ENCODE measurements at places on chromosomes 2 and 18.

GRCh38 chr18:58515175-58515775 is 113.6 kb downstream of the ALPK2 start:
- no peak for DNase-seq

DNA sequence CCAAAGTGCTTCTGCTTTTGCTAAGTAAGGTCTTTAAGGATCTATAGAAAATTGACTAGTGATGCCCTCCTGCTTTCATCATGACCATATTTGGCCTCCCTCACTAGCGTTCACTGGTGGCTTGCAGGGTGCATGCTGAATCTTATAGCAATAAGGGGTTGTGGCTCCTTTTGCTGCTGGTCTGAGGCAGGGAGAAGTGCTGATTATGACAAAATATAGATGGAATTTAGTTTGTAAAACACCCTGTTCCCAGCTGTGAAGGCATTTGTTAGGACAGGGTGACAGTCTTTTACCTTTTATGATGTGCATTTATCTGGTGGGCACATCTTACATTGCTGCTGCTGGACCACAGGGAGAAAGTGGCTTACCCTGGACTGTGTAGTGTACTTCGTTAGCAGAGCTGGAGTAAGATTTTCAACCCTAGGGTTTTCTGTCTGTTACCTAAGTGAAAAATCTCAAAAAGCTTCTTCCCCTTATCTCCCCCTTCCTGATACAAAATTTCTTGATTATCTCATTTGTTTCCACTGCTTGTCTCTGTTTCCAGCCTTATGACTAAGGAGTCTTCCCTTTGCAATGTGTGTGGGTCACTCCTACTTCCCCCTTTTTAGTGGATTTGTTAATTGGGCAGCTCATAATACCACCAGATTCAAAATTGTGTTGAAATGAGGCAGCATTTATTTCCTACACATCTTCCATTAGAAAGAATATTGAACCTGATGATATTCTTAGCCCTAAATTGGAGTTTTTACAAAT is 21.2 kb upstream of the RPL37A start:
- no peak for DNase-seq

DNA sequence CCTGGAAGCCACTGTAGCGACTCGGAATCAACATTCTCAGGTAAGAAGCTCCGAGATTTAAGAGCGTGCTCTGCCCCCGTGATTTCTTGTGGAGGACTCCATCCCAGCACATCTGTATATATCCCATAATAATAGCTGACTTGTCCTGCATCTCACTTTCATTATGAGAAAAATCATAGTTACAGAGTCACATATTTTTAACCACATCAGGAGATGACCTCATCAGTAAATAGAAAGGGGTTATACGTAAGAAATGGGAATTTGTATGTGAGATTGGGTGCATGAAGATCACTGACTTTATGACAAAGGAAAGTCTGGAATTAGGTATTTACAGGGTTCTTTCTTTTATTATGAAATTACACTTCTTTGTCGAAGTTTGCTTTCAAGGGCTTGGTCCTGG is 16.4 kb upstream of the TMEM18 start:
- no peak for DNase-seq

- no peak for DNase-seq
Measured at GRCh38 chr18:70420146-70420898, 131.5 kb downstream of the SOCS6 start.

- no peak for DNase-seq
Measured at GRCh38 chr2:236717120-236717519, 147.5 kb downstream of the ACKR3 start.

DNA sequence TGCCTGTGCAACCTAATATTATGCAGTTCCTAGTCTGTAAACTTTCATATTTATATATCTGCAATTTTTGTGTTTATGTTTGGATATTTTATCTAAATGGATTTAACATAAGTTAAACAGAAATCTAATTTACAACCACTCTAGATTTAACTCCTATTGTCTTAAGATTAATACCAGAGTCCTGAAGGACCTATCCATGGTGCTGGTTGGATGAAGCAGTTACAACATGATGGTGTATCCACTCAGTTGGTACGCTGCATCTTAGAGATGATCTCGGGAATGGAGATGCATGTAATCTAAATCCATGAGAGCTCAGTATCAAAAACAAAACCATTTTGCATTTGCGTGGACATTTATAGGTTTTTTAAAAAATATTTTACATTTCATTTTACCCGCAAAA is 745.9 kb upstream of the SLC8A1 start:
- DNase-seq = no peak

DNA sequence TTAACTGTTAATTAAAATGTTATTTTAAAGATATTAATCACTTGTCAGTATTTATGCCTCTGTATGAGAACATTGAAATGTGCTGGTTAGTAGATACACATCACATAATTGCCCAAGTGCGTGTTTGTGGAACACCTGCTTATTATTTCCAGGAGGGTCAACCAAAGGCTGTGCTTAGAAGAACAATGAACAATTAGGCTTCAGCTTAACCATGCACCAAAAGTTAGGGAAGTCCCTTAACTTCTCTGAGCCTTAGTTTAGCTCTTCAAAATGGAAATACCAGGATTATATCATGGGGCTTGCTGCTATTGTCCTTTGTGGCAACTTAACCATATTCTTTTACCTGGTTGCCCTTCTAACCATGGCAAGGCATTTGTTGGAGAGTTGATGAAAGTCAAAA is 43.0 kb upstream of the PLA2R1 start:
- DNase-seq = no peak

- DNase-seq = no peak
Measured at GRCh38 chr18:74453642-74454198, 3.4 kb downstream of the DIPK1C start.

- no peak for DNase-seq
Measured at GRCh38 chr2:235568431-235568830, 74.6 kb downstream of the AGAP1 start.

GRCh38 chr2:71948781-71949536 is 198.7 kb downstream of the CYP26B1 start:
- DNase-seq = no peak

- no peak for DNase-seq
Measured at GRCh38 chr2:34099377-34099776, 500.3 kb upstream of the FAM98A start.

GRCh38 chr2:100780203-100781008 is 39.5 kb upstream of the NPAS2 start:
- no peak for DNase-seq

Data from K562 (cell line).